T47D (cell line): ENCODE measurements at places on chromosomes 6 and 20.
A peak's percentile ranks its signal among the peaks of the same experiment; 100 is the strongest.

DNA sequence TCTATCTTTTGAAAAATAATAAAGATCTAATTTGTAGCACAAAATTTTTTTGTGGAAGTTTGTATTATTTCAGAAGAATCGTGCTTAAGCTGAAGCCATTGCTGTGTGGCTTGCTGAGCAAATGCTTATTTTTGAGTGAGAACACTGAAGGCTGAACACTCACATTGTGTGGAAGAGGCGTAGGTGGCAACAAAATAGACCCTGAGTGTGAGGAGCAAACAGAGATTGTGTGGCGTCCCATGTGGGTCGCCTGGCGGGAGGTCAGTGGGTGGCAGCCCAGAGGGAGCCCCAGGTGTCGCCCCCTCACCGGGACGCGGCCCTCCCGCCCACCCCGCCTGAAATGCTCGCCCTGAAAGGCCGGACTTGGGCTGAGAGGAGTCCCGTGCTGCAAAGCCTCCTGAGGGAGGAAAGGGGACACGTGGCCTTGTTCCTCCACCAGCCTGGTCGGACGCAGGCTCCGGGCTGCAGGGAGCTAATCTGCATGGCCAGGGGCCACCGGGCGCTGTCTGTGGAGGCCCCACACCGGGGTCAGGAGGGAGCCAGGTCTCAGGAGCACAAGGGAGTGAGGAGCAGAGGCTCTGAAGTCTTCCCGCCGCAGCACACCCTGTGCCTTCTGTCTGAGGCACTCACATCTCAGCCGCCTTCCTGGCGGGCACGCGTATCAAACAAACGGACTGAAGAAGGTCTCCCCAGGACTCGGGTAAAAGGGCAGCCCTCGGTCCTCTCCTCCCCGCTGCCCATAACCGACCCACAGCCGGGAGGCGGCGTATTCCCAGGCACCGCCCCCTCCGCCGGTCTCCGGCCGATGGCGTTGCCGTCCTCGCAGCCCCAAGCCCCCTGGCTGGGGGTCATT is 15.9 kb downstream of the DDO start:
- no peak for DNase-seq

- no peak for DNase-seq
Observed at GRCh38 chr20:23358923-23359593, 2.9 kb upstream of the GZF1 start.

DNA sequence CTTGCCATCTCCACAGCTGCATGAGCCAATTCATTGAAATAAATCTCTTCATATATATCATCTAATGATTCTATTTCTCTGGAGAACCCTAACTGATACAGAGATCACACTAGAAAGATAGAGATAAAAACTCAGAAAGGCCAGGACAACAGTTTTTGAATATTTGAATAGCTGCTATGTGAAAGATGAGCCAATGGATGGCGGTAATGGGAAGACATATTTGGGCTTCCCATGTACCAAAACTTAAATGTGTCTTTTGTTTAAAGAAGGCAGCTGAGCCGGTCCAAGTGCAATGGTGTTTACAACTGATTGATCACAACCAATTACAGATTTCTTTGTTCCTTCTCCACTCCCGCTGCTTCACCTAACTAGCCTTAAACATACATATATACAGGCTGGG is 35.1 kb downstream of the SGK1 start:
- peak; percentile 2 for DNase-seq

- DNase-seq: no peak
Observed at GRCh38 chr6:113291751-113292445, 565.2 kb upstream of the MARCKS start.

DNA sequence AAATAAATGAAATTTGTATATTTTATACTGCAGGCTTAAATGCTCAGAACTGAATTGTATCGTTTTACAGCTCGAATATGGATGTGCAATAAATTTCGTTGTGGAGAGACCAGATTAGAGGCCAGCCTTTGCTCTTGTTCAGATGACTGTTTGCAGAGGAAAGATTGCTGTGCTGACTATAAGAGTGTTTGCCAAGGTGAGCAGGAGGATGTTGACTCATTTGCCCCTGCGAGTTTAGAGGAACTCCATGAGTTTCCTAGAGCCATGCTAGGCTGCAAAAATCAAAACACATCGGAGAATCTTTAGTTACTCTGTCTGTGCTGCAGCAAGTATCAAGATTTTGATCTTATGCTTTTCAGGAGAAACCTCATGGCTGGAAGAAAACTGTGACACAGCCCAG is 15.4 kb downstream of the ENPP3 start:
- DNase-seq: no peak

DNA sequence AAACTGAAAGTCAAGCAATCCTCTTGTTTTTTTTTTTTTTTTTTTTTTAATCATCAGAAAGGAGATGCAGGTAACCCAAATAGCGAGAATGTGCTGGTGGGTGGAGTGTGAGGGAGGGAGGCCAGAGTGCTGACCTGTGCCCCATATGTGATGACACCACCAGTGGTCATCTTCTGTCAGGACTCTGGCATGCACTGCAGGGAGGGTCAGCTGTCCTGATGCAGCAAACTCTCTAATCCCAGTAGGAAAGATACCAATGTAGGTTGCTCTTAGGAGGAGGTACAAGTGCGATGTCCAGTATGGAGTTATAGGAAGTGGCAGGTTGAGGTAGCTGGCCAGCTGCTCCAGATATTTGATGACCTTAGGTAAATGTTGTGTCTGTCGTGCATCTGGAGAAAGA is 2.8 kb upstream of the CST4 start:
- DNase-seq: no peak

- DNase-seq: no peak
Observed at GRCh38 chr20:59242714-59243626, 57.4 kb upstream of the EDN3 start.

DNA sequence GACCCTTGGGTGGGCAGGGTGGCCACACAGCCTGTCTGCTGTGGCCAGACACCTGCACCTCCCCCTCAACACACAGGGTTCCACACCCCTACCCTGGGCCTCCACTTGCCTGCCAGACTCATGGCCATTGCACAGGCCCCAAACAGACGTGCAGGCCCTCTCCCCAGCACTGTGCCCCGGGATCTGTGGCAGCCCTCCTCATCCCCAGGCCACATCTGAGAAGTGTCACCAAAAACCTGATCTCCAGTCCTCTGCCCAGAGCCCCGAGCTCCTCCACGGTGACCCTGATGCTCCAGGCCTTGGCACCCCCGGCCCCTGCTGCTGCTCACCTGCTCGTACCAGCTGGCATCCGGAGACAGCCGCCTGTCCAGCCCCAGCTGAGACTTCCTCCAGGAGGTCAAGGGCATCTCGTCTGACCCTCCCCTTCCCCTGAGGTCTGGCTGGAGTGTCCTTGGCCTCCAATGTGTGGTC is 160.1 kb downstream of the DLL1 start:
- no peak for DNase-seq
